NCI-H1436 treated with DMSO at 0.1 percent for 48 hours (cell line): ENCODE measurements at places on chromosomes 5 and 9.

DNA sequence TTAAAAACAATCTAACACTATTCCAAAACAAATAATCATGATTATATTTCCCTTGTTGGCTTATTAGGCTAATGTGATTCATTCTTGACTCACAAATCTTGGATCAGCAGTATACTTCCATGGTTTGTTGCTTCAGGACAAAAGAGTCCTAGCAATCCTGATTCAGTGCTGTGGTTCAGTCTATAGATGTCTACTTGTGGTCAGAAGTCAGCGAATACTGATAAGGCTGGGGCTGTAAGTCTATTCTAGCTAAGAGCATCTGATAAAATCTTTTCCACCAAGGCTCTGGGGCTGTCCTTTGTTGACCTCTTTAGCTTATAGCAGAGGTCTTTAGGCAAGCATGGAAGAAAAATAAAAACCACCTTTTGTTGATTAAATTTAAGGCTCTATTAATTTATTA, 4.4 kb upstream of the SMIM3 start:
- no peak for DNase-seq

GRCh38 chr5:38757451-38758245, 88.2 kb upstream of the OSMR start:
- DNase-seq: no peak

DNA sequence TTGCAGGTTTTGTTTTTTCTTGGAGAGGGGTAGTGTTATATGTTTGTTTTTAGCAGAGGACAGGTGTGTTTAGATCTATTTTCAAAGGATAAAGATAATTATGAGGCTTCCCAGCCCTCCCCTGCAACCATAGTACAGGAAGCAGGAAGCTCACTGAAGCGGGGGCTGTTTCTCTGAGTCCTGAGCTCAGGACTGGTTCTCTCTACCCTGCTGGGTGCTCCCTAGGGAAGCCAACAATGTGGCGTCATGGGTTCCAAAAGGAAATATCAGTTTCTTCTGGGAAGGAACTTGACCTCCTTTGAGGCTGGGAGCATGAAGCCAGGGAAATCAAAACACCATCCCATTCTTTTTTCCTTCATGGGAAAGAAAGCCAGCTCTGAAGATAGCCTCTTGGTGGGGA, 62.2 kb downstream of the RAD23B start:
- DNase-seq: no peak

DNA sequence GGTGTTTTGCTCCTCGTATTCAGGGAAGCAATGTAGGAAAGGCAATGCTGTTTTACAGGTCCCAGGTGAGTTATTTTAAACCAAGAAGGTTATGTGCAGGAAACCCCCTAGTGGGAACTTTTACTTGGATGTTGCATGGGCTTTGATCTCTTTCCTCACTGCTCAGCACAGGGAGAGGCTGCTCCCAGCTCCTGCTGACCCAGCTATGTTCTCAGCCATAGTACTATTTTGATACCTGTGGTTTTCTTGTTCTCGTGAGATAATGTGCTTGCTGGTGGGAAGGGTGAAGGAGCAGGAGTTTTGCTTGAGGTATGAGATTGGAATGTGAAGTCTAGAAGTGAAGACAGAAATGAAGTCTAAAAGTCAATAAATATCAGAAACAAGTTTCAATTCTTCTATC, 265.6 kb upstream of the FBXL7 start:
- DNase-seq: no peak

GRCh38 chr5:1875843-1876659, 6.7 kb downstream of the IRX4 start:
- no peak for DNase-seq

DNA sequence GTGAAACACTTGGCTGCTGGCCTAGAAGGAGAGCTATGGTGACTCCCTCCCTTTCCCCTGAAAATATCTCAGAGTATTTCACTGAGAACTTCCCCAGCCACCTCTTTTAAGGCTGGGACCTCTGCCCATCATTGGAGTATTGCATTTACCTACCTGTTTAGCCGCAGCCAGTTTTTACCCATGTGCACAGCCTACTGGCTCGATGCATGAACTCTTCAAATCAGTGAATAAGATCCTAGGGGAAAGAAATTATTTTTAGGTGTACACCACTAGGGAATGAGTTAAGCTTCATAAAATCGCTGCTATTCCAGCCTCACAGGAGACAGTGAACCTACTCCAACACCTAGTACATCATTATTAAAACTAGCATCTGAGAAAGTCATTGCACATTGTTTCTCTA, 16.8 kb upstream of the FAM174A start:
- DNase-seq: no peak

DNA sequence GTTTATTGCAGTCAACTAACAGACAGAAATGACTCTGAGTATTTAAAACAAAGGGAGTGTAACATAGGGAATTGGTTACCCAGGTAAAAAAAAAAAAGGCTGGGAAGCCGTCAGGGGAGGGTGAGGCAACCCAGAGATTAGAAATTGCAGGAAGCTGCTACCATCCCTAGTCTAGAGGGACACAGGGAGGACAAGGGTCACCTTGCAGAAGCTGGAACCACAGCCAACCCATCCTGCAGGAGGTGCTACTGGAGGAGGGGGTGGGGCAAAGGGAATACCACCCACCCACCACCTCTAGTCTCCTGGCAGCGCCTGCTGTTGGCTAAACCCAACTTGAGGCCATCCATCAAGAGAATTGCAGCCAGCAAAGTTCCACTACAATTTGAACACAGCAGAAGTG, 6.5 kb downstream of the CAST start:
- no peak for DNase-seq

DNA sequence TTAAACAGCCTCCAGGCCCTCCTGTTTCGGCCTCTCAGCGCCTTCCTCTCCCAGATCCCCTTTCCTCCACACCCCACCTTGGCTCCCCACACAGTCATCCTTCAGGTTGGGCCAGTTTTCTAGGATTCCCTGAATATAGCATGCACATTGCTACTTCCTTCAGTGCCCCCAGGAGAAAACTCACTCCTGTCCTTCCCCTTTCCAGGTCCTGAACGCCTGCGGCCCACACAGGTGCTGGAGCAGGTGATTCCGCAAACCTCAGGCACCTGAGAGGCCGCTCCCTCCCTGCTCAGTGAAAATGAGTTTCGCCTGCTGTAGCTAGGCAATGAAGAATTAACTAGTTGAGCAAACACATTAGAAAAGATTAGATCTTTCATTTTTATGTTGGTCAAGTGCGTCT, 185.0 kb downstream of the MED10 start:
- DNase-seq: no peak

DNA sequence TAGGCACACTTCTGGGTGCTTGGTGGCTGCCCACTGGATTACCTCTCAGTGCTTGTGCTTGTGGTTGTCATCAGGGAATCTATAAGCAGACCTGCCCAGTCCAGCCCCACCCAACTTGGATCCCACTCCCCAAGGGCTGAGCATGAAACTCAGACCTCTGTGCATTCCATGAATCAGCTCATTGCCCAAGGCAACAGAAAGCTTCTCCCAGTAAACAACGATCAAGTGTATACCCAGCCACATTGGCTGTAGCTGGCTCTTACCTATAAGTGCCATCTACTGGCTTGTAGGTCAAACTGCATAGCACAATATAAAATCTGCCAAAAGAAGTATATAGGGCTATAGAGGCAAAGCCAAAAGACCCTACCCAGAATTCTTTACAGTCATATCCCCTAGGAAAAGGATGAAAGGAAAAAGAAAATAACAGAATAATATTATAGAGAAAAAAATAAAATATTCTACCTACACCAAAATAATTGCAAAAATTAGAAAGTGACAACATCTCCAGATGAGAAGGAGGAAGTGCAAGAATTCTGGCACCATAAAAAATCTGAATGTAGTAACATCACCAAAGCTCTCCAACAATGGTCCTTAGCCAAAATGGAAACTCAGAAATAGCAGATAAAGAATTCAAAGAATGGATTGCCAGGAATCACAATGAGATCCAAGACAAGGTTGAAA, 321.0 kb upstream of the TRPC7 start:
- DNase-seq: no peak

DNA sequence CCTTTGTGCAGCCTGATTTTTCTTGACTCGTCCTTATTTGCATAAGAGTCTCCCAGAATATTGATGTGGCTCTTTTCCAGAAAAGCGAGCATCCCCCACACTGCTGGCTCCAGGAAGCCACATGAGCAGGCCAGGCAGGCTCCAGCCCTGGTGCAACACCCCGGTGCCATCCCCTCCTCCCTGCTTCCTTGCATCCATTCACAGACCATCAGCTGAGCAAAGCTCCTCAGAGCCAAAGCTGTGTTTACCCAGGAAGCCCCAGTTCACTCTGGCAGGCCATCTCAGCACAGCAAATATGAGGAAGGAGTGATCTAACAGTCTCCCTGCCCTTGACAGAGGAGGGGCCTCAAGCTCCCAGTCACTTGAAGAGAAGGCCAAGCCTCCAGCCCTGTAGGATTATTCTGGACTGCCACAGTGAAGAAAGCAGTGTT, 34.4 kb downstream of the INSYN2B start:
- no peak for DNase-seq
